Skin of body (tissue), 3 donors: ENCODE measurements at places on chromosomes 13 and 19.

DNA sequence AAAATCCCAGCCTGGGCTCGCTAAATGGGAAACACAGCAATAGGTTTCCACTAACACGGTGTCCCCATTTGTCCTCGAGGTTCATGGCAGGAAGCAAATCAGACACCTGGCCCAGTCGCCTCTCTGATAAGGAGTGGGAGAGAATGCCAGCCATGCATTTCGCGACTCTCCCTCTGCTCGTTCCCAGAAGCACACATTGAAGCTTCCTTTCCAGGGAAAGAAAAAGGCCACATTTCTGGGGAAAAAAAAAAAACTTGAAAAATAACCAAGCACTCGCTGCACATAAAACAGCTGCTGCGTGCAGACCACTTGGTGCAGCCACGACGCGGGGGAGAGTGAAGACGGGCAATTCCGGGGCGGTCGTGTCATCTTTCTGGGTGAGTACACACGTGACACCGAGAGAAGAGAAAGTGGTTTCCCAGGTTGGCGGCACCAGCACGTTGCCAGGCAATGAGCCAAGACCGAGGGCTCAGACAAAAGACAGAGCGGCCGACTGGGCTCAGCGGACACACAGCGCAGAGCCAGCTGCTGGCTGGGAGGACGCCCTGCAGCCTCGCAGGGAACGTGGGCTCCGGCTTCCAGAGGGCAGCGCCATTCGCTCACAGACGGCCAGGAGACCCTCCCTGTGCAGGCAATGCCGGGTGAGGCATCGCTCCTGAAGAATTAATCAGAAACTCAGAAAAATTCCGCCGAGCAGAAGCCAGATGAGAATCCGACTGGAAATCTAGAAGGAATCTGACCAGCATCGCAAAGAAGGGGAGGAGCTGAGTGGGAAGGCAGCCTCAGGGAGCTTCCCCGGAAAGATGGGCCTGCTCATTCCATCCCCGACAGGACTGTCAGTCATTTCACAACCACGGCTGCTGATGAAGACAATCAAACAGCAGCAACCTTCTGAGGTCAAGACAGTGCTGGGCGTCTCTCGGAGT lies 83.2 kb upstream of the IRS2 start:
- DNase-seq, result peak; percentile 37

DNA sequence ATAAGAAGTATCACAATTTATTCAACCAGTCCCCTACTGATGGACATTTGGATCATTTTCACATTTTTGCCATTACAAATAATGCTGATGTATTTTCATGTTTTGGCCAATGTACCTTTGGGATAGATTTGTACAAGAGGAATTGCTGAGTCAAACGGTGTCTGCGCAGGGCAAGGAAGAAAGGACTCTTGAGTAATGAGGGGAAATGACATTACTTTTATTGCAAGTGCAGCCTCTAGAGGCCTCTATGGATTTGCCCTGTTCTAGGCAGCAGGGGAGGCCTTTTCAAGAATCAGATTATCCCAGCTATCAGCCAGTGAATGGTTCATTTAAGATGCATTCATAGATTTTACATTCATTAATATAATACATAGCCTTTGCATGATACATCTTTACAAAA lies 32.9 kb upstream of the GTF3A start:
- DNase-seq, result no peak

DNA sequence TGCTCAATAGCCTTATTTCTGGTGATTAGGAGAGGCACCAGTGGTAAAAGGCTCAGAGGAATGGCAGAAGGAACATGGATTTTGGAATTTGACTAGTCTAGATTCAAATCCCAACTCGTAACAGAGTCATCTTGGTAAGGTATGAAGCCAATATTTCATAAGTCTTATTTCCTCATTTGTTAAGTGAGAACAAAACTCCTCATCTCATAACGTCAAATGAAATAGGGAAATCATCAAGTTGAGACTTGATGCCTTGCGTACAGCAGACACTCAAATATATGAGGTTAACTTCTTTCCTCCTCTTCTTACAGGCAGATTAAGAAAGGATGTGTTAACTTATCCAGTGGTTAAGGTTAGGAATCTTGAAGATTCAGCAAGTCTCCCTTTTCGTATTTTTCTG lies 189.2 kb downstream of the DLEU7 start:
- no peak for DNase-seq

DNA sequence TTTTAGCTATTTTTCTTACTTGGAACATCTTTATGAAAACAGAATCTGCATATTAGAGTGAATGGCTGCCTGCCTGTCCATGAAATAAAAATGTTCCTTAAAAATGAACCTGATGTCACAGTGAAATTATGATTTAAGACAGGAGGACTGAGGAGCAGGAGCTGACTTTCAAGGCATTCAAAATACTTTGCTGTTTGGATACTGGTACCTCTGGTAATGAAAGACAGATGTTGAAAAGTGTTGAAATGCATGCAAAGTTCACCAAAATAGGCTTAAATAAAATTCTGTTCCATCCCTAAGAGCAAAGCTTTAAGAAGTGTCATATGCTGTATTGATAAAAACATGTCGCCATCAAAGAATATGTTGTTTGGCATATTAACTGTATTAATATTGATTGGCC lies 1.7 kb downstream of the ARHGEF7 start:
- peak; percentile 56 for DNase-seq

DNA sequence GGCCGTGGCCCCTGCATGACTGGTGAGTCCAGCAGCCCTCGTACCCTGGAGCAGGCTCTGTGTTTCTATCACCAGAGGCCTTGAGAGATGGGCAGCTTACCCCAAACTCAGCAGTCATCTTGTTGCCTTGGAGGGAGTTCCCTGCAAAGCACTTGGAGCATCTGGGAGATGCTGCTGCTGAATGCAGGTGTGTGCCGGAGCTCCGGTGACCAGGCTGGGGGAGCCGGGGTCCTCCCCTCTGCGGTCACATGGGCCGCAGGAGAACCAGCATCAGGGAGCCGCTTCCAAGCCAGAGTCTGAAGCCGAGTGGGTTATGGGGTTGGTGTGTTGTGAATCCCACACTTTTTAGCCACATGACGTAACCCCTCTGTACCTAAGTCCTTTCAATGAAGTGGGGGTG lies 82.8 kb downstream of the TEX29 start:
- no peak for DNase-seq

GRCh38 chr19:6253954-6254733 lies 25.6 kb downstream of the MLLT1 start:
- no peak for DNase-seq

GRCh38 chr13:84249463-84249862 lies 367.2 kb upstream of the SLITRK1 start:
- DNase-seq, result no peak

DNA sequence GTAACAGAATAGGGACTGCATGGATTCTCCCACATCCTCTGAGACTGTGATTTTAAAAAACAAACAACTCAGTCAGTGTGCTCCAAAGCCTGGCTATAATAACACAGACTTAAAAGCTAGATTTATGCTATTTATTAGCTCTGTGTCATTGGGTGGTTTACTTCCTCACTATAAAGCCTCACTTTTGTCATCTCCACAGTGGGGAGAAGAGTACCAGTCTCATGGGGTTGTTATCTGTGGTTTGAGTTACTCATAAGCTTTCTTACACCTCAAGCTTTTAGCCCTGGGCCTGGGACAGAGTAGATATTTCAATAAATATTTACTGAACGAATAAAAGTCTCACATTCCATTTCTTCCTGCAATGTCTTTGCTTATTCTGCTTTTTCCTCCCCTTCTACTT lies 5.3 kb downstream of the RNASEH2B start:
- DNase-seq, result no peak

GRCh38 chr13:43676320-43676719 lies 110.5 kb downstream of the ENOX1 start:
- no peak for DNase-seq

DNA sequence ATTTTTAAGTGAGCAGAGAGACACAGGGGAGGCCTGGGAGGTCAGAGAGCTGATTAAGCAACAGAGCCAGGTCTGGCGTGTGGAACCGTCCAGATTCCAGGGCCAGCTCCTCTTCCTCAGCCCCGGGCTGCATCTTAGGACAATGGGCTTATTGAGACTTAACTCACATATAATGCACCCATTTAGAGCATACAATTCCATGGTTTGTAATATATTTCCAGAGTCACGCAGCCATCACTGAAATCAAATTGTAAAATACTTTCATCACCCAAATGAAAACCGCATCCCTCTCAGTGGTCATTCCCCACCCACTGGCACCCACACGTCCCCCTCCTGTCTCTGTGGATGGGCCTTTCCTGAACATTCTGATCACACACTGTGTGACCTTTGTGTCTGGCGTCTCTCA lies 2.1 kb upstream of the HMG20B start:
- peak; percentile 20 for DNase-seq

- DNase-seq, result no peak
These were observed 89.8 kb upstream of the LSM14A start for GRCh38 chr19:34082289-34083077.

GRCh38 chr19:54099190-54099902 lies 1.3 kb downstream of the OSCAR start:
- no peak for DNase-seq

DNA sequence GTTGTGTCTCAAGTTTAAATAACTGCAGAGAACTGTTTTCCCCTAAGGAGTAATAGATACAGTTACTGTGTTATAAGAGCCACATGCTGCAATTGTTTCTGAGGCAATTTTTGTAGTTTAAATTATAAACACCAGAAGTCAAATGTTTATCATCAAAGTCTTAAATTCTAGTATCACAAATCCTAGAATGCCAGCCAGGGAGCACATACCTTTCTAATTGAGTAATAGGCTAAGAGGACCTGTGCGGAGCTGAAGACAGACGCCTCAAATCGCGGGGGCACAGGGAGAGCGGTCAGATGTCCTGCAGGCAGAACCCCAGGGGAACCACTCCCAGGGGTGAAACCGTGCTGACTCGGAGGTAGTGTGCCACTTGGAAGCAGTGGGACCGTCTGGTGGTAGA lies 65.2 kb upstream of the TNFRSF19 start:
- DNase-seq, result peak; percentile 41

DNA sequence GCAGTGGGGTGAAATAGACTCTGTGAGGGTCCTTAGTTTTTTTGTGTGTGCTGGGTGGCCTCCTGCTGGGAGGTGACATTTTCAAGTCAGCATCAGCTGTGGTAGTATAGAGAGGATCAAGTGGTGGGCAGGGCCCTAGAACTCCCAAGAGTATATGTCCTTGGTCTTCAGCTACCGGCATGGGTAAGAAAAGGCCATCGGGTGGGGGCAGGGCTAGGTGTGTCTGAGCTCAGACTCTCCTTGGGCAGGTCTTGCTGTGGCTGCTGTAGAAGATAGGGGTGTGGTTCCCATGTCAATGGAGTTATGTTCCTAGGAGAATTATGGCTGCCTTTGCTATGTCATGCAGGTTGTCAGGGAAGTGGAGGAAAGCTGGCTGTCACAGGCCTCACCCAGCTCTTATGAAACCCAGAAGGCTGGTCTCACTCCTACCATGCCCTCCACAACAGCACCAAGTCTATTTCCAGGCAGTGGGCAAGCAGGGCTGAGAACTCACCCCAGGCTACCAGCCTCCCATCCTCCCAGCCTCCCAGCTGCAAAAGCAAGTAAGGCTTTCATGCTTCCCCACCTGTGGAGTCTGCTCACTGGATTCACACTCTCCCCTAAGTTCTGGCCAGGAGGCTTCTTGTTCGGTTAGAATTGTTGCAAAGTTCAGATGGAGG lies 130.6 kb upstream of the SOX1 start:
- DNase-seq, result no peak

GRCh38 chr13:24068472-24068871 lies 92.0 kb upstream of the SPATA13 start:
- DNase-seq, result no peak

GRCh38 chr19:19133985-19134384 lies 4.3 kb downstream of the TMEM161A start:
- DNase-seq, result no peak

DNA sequence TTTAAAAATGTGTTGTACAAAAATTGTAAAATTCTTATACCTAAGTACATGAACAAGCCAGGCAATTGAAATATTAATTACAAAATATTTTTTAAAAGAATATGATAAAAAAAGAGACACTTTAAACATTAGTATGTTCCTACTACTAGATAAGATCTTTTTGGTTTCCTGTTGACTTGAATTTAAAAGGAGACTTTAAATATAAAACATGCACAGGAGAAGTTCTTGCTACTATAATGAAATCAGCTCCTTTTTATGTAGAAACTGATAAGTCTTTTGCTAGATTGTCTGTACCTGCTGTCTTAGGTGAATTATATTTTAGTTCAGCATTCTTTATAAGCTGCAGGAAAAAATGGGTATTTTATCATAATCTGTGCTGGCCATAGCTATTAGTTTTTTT lies 140.2 kb downstream of the TNFSF13B start:
- DNase-seq, result no peak

DNA sequence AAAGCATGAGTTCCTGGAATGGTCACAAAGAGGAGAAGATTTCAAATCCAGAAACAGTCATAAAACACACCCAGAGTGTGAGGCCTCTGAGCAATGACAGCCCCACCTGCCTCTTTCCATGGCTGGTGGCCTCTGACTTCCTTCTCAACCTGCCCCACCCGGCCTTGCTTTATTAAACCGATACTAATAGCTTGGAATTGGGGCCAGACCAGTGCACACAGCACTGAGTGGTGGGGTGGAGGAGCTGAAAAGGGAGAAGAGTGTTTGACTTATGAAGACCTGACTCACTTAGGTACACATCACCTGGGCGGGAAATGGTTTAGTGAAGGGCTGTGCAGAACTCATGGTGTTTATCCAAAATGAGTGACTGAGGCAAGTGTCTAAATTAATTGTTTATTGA lies 20.7 kb upstream of the CEACAM6 start:
- no peak for DNase-seq

DNA sequence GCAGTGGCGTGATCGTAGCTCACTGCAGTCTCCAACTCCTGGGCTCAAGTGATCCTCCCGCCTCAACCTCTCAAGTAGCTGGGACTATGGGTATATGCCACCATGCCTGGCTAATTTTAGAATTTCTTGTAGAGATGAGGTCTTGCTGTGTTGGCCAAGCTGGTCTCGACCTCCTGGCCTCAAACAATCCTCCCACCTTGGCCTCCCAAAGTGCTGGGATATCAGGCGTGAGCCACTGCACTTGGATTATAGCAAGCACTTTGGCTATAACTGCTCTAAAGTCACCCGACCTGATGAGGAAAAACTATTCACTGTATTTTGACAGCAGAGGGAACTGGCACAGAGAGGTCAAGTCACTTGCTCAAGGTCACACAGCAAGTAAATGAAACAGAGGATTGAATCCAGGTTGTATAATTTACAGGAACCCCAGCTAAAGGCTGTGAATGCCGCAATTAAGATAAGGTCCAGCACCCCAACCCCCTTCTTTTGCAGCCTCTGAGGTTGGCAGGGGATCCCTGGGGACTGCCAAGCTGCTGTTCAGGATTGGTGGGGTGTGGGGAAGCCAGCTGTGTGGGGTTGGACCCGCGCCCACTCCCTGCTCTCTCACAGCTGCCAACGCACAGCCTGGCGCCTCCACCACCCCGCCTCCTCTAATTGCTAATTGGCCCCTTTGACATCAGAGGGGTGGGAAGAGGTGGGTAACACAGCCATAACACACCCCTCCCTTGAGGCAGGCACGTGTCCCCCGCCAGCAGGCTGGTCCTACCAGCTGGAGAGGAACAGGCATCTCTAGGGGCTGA lies 6.0 kb downstream of the TMIGD2 start:
- peak; percentile 35 for DNase-seq

- peak; percentile 16 for DNase-seq
These were observed 49.3 kb upstream of the GPR183 start for GRCh38 chr13:99356262-99357091.
